ENCODE measurements at places on chromosomes 2 and 18.

- DNase-seq = no peak
These were observed 38.1 kb downstream of the FER1L5 start for GRCh38 chr2:96680561-96681141.

DNA sequence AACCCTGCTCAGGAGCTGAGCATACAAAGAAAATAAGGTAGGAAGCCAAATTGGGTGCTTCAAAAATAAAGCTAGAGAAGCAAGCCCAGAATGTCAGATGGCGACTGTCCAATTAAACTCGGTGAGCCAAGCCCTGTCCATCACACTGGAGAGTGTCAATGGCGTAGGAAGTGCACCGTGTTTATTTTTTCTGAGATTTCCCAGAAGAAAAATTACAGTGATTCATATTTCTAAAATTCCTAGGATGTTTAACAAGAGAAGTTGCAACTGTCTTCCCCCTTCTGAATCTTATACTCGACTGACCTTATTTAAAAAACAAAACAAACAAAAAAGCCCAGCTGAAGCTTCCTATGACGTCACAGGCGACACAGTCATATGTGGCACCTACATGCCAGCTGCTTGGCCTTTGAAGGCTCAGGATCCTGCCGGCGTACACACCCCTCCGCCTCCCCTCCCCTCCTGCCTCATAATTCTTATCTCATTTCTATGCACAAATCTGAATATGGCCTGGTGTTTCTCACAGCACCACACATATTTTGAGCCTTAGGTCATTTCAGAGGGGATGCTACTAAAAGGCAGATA lies 60.8 kb downstream of the MBP start:
- DNase-seq = peak; percentile 77

- no peak for DNase-seq
These were observed 25.3 kb downstream of the IL1F10 start for GRCh38 chr2:113092864-113093612.

GRCh38 chr18:34522603-34523002 lies 187.5 kb upstream of the DTNA start:
- DNase-seq = no peak

DNA sequence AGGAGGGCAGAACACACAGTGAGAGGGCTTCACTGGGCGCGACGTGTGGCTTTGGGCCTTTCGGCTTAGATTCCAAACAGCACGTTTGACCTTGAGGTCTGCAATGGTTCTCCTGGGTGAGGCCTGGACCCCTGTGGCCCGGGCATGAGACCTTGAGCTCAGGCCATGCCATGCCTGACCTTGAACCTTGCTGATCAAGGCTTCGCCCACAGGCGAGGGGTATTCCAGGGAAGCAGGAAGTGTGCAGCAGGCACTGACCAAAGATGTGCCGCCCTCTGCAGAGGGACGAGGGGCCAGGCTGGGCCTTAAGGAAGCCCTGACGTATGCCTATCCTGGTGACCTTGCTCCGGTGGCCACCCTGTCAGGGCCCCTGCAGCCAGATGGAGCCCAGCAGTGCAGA lies 178.3 kb upstream of the HDAC4 start:
- no peak for DNase-seq
